ENCODE measurements at places on chromosomes 7 and 10. TPM values are rescaled to one million over a fixed set of nuclear protein-coding genes. Genes with fewer than 3 reads are reported as not detected.

DNA sequence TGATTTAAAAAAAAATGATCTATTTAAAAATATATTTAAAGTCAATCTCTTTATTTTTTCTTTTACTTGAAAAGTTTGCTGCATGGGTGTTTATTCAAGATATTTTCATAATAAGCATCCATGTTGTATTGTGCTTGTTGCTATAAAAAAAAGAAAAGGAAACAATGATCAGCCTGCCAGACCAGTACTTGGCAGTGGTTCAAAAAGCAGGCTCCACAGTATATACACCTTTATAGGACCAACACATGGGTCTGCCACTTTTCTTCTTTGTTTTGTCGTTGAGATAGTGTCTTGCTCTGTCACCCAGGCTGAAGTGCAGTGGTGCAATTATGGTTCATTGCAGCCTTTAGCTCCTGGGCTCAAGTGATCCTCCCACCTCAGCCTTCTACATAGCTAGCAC, 228.0 kb downstream of the TWIST1 start:
- DNase-seq = no peak

DNA sequence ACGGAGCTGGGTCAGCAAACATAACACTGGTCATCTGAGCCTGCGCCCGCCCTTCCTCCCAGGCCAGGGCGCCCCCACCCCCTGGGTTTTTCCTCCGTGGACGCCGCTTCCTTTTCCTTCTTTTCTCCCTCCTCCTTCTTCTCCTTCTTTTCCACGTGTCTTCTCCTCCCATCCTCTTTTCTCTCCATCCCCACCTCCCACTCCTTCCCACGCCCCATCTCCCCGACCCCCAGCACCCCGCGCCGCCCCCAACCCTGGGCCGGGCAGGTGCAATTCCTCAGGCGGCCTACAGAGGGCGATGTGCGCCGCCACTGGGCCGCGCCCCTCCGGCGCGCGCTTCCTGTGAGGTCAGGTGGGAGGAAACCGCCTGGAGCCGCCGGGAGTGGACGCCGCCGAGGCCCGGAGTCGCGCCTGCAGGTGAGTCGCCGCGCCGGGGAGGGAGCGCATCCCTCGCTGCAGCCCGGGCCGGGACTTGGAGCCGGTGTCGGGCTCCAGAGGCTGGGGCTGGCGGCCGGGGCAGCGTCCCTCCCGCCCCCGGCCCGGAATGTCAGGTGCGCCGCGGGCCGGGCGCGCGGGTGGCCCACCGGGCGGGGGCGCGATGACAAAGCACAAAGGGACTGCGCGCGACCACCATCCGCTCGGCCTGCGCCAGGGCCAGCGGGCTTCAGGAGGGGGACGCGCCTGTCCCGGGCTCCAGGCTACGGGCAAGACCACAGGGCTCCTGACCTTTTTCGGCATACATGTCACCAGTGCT, at the start of gene FAM241B:
FAM241B (plus strand) TSS at position 351 of the 754 bp plus-strand sequence. CDS start 1,497 bp downstream, outside the sequence.
- DNase-seq = no peak

DNA sequence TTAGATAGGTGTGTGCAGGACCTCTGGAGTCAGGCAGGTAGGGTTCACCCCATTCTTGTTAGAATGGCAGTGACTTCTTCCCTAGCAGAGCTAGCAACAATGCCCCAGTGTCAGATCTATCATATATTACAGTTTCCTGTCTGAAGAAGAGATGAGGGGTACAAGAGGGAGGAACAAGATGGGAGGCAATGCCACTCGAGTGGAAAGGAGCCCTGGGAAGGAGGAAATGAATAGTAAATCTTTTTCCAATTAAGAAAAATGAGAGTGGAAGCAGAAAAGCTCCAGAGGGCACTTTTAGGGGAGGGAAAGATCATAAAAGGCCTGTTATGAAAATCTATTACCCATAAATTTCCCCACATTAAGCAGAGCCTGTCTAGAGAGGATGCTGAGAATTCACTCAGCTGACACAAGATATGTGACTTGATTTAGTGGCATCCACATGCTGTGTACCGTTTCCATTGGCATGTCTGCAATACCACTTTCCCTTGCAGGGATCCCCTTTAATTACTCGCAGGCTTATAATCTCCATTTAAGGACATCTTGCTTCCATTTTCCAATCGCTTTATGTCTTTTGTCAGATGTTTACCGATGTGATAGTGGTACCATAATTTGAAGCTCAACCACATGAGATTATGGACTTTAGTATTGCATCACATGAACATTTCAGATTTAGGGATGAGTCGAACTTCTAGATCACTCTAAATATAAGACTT, 70.0 kb upstream of the AGBL3 start:
- no peak for DNase-seq

- DNase-seq = no peak
These were observed 7.7 kb upstream of the BET1 start for GRCh38 chr7:94011714-94012353.

GRCh38 chr10:5490032-5490431, 9.3 kb downstream of the CALML5 start:
- no peak for DNase-seq

DNA sequence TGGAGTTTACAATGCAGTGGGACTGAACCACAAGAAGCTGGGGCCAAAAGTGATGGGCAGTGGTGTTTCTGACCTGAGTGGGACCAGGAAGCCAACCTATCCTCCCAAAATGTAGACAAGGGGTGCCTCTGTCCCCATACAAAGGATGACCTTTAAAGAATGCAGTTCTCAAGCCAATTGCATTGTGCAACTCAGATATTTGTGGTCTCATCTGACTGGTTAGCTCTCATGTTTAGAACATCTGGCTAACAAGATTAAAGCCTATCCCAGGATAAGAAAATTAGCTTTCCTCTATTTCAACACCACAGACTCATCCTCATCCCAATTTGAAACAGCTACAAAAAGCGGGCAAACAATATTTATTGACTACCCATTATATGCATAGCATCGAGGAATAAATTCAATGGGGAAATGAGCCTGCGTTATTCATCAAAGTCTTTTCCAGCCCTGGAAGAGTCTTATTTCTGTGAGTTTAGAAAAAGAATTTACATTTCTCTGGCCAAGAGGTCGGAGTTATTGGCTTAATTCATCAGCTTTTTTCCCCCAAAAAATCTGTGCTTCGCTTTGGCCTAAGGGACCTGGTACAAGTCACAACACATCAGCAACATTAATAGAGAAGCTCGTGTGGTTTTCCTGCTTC, 26.7 kb downstream of the ELMO1 start:
- no peak for DNase-seq

- DNase-seq = no peak
These were observed at the start of gene DNAH11 for GRCh38 chr7:21542891-21543527. TSS of gene DNAH11 (plus strand) at chr7:21543039. CDS start at chr7:21543246, 207 bp downstream.

GRCh38 chr10:3076138-3076537, 8.8 kb downstream of the PFKP start:
- no peak for DNase-seq

GRCh38 chr7:128974241-128974934, 36.7 kb downstream of the IRF5 start:
- DNase-seq = peak; percentile 1

- no peak for DNase-seq
These were observed 119.9 kb downstream of the SLC16A9 start for GRCh38 chr10:59589796-59590195.

DNA sequence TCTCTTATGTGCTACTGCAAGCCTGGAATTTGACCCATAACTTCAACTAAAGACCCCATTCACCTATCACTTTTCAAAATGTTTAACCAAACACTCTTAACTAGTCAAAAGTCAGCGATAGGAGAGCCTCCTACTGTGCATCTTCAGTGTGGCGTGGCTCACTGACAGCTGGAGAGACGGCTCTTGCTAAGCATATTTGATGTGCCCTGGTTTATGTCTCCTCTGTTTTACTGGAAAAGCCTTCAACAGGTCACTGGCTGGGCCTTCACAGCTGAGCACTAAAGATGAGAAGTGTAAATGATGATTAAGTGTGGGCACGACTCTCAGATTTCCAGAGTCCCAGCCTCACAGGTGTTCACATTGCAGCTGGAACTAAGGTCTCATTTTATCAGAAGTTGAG, 472.1 kb downstream of the SEMA3D start:
- DNase-seq = no peak

GRCh38 chr7:48595756-48596155, 328.6 kb upstream of the CDC14C start:
- DNase-seq = no peak

- DNase-seq = peak; percentile 74
These were observed 64.6 kb upstream of the KCNMA1 start for GRCh38 chr10:77702166-77702565.

DNA sequence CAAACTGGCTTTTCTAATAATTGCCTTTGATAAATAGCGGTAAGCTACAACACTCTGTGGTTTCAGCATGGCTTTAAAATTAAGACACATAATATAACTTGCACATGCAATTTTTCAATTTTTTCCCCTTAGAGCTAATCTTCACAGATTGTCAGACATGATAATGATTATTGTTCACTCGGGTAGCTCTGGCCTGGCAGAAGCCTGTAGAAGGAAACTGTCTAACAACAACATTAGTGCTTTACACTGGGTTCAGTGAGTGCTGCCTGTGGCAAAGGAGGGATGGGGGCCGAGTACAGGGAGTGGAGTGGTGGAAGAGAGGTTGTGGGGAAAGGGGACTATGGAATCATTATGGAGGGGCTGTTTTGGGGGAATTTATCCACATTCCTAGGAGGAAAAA, 67.2 kb upstream of the AUTS2 start:
- no peak for DNase-seq

- no peak for DNase-seq
These were observed 76.4 kb upstream of the PIK3CG start for GRCh38 chr7:106788637-106789036.

- DNase-seq = no peak
These were observed 163.8 kb downstream of the PRPF18 start for GRCh38 chr10:13750299-13751190.

GRCh38 chr7:108290459-108291151, 160.4 kb upstream of the LAMB4 start:
- DNase-seq = no peak

- no peak for DNase-seq
These were observed 75.9 kb downstream of the CCNY start for GRCh38 chr10:35412003-35412723.

- DNase-seq = no peak
These were observed 1.3 kb upstream of the PLAU start for GRCh38 chr10:73909540-73910115.

DNA sequence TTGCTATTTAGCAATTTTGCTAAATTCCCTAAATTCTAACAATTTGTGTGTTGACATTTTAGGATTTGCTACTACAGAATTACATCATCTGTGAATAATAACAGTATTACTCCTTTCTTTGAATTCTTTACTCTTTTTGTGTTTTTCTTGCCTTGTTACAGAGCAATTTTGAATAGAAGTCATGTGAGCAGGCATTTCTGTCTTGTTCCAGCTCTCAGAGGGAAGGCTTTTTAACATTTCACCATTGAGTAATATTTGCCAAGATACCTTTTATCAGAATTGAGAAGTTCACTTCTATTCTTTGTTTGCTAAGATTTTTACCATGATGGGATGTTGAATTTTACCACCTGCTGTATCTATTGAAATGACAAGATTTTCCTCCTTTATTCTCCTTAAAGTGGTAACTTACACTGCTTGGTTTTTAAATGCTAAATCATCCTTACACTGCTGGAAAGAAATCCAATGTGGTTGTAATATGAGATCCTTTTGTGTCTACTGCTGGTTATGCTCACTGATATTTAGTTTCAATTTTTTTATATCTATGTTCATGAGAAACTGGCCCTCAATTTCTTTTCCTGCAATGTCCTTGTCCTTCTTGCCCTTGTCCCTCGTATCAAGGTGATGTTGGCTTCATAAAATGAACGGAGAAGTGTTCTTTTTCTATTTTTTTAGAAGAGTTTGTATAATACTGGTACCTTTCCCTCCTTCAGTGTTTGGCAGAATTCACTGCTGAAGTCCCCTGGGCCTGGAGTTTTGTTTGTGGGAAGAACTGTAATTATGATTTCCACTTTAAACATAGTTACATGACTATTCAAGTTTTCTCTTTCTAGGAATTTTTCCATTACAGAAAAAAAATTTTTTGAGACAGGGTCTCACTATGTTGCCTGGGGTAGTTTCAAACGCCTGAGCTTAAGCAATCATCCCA, 50.3 kb upstream of the ATP6V0A4 start:
- DNase-seq = no peak

GRCh38 chr7:557558-557881, 37.9 kb upstream of the PDGFA start:
- DNase-seq = no peak

DNA sequence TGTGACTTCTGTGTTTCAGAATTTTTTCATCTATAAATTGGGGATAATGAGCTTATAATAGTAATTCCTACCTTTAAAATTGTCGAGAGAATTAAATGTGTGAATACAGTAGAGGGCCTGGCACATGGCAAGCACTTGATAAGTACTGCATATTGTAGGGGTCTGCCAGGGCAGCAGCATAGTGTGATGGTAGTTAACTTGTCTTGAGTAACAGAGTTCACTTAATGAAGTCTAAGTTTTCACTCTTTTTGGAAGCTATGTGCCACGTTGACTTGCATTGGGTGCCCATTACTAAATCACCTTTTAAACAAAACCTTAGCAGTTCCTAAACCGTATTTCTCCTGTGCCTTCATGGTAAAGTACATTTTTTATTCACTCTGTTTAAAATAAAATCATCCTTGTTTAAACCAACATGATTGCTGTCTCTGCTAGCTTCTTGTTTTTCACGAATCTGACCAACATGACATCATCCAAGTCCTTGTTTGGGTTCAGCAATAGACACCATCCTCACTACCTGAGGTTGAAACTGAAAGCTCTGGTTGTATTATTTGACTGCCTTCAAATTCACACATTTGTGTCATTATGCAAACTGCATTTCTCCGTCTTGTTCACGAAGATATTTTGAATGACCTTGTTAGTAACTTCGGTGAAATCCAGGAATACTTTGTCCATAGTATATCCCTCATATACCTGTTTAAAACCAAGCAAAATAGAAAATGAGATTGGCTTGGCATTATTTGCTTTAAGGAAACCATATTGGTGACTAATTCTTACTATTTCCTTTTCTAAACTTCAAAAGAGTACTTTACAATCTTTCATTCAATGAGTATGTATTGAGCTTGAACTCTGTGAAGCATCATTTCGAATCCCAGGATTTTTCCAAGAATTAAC, 340.2 kb downstream of the SUGCT start:
- no peak for DNase-seq

DNA sequence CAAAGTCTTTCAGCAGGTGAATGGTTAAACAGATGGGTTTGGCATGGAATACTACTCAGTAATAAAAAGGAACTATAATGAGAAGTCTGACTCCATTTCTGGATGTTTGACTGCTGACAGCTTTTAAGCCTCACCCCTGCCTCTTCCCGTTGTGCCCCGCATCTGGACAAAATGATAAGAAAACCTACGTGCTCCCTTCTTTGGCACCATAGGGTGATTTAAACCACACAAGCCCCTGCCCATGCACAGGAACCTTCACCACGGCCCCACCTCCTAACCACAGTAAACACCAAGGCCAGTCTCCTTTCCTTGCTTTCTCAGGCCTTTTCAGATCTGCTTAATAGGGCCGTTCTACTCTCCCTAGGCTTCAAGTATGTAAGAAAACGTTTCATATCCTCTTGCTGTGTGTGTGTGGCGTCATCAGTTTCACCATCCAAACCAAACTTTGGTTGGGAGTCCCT, 47.1 kb upstream of the UBN2 start:
- no peak for DNase-seq

MALRD1 gene
- polyA plus RNA-seq = 0.08 TPM

ERVW-1 gene
- not detected for polyA plus RNA-seq

OR2A1 gene
- polyA plus RNA-seq = not detected

TUBB8 gene
- not detected for polyA plus RNA-seq

LIPJ gene
- not detected for polyA plus RNA-seq

TMEM130 gene
- not detected for polyA plus RNA-seq

STAM gene
- polyA plus RNA-seq = 9.8 TPM

PKD1L1 gene
- polyA plus RNA-seq = 0.03 TPM

GPNMB gene
- 10.9 TPM for polyA plus RNA-seq

STEAP1B gene
- 2.1 TPM for polyA plus RNA-seq

FFAR4 gene
- polyA plus RNA-seq = not detected

SEMA4G gene
- polyA plus RNA-seq = 0.96 TPM

Measured in foreskin keratinocyte (primary cell).